ENCODE measurements at places on chromosomes 6 and 20. TPM values are rescaled to one million over a fixed set of nuclear protein-coding genes. Genes with fewer than 3 reads are reported as not detected.
A peak's percentile ranks its signal among the peaks of the same experiment; 100 is the strongest.

Gene TXLNB
- total RNA-seq, result 11.2 TPM

DNA sequence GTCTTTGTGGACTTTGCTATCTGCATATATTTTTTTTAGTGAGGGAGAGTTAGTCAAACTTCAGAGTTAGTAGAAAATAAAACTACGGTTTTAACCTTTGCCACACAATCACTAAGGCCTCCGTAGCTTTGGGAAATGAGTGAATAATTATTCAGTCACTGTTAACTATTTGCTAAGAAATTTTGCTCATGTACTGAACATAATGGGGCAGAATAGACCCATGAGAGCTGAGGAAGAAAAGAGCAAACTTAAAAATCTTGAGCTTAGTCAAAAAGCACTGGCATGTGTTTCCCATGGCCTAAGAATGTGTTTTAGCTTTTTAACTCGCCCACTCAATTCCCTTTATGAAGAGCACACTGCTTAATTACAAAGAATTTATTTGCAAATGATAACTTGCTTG, 60.4 kb upstream of the SUPT3H start:
- no peak overlapping the region for H3K4me3 ChIP-seq
- no peaks in the 10 kb centered on the region for H3K36me3 ChIP-seq
- no peak for DNase-seq
- peaks cover 3% of the 10 kb centered on the region for H3K27me3 ChIP-seq
- H3K4me1 ChIP-seq, result peaks cover 16% of the 10 kb centered on the region
- no peak overlapping the region for H3K27ac ChIP-seq

GRCh38 chr6:128149796-128150195, 248.9 kb upstream of the THEMIS start:
- no peaks in the 10 kb centered on the region for H3K4me1 ChIP-seq
- H3K36me3 ChIP-seq, result no peaks in the 10 kb centered on the region

DNA sequence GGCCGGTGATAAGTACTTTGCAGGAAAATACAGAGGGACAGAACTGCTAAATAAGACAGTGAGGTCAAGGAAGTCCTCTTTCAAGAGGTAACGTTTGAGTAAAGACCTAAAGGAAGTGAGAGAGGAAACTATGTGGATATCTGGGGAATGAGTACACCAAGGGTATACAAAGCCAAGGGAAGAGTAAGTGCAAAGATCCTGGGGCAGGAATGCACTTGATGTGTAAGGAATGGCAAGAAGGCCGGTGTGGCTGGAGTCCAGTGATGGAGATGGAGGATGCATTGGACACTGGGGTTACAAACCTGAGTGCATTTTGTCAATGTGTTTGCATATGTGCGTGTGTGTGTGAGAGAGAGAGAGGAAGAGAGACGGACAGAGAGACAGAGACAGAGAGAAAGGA, 32.1 kb upstream of the TGM2 start:
- H3K4me3 ChIP-seq, result no peak overlapping the region
- no peak for DNase-seq
- H3K27me3 ChIP-seq, result no peaks in the 10 kb centered on the region
- H3K27ac ChIP-seq, result no peak overlapping the region
- H3K4me1 ChIP-seq, result no peaks in the 10 kb centered on the region

DNA sequence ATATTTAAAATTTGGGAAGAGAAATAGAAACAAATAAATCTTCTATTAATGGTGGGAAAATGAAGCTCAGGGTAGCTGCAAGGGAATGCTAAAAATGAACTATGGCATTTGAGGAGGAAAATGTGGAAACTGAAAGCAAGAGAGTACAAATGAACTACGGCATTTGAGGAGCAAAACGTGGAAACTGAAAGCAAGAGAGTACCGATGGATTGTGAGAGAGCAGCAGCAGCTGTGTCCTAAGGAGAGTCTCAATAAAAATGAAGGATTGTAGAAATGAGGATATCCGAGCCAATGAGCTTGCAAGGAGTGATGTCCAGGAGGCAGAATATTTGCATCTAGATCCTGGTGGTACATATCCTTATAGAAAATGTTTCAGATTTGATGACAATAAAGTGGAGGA, 547.1 kb upstream of the ZNF337 start:
- no peaks in the 10 kb centered on the region for H3K36me3 ChIP-seq
- no peak for DNase-seq
- no peaks in the 10 kb centered on the region for H3K27me3 ChIP-seq
- H3K27ac ChIP-seq, result no peak overlapping the region

DNA sequence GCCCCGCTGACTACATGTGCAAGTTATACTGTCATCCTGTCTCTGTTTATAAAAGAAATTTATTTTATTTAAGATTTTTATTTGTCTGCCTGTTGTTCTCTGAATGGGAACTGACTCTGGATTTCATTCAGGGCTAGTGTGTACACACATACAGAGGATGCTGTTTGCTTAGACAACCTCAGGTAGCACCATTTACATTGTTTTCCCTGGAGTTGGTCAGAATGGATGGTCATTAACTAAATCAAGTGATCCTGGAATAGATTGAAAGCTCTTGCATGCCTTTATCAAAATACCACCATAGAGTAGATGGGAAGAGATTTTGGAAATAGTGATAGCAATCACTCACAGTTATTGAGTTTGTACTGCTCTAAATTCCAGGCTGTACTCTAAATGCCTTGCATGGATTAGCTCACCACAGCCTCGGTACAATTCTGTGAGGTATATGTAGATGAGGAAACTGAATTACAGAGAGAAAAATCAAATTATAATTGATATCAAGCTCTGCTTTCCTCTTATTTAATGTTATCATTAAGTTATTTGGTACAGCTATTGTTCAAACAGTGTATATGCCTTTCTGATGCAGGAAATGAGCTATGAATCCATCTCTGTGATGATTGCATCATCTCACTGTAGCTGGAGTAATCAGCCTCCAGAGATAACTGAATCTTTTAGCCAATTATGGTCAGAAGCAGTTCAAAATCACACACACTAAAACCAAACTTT, 51.9 kb downstream of the RNF217 start:
- DNase-seq, result no peak
- no peaks in the 10 kb centered on the region for H3K4me1 ChIP-seq
- no peak overlapping the region for H3K4me3 ChIP-seq
- no peaks in the 10 kb centered on the region for H3K27me3 ChIP-seq
- no peak overlapping the region for H3K27ac ChIP-seq

- no peak for DNase-seq
- H3K36me3 ChIP-seq, result no peaks in the 10 kb centered on the region
- H3K27ac ChIP-seq, result no peak overlapping the region
- H3K4me1 ChIP-seq, result no peaks in the 10 kb centered on the region
- no peaks in the 10 kb centered on the region for H3K27me3 ChIP-seq
Measured at GRCh38 chr6:96966100-96966499, 41.6 kb downstream of the KLHL32 start.

Gene ZBTB12
- total RNA-seq, result 1.9 TPM

Gene TREML2
- total RNA-seq, result 11.1 TPM

Gene MYB
- total RNA-seq, result 84.7 TPM

- no peaks in the 10 kb centered on the region for H3K27me3 ChIP-seq
- no peaks in the 10 kb centered on the region for H3K4me1 ChIP-seq
- DNase-seq, result no peak
- H3K36me3 ChIP-seq, result no peaks in the 10 kb centered on the region
- H3K4me3 ChIP-seq, result no peak overlapping the region
- H3K27ac ChIP-seq, result no peak overlapping the region
Measured at GRCh38 chr6:77686931-77687330, 34.1 kb downstream of the MEI4 start.

DNA sequence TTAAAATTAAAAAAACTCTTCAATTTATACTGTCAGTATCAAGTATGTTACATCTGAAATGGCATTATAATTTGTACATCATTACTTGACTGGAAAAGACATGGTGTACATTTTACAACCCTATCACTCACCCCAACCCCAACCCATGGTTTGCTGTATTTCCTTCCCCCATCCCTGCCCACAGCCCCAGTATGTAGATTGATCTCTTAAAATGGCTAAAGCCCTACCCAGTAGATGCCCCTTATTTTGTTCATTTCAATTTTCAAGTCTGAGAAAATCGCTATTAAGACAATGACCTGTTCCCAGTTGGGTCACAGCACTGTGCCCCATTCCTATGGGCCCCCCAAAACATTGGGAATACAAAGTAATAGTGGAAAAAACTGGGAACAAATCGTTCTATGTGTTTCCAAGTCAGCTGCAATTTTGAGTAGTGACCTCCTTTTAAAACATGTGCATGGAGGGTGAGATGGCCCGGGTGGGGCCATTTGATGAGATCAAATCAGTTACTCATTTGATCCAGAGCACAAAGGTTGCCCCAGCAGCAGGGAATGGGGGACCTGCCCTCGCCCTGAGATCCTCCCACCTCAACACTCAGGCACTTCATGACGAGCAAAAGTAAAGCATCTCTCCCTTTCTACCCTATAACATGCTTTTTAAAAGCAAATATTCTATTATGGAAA, 13.3 kb downstream of the EZR start:
- DNase-seq, result no peak
- H3K27me3 ChIP-seq, result no peaks in the 10 kb centered on the region
- peaks cover 9% of the 10 kb centered on the region for H3K36me3 ChIP-seq
- no peak overlapping the region for H3K4me3 ChIP-seq
- no peak overlapping the region for H3K27ac ChIP-seq
- H3K4me1 ChIP-seq, result peaks cover 43% of the 10 kb centered on the region

- peaks cover 12% of the 10 kb centered on the region for H3K4me1 ChIP-seq
- peaks cover 3% of the 10 kb centered on the region for H3K36me3 ChIP-seq
- no peaks in the 10 kb centered on the region for H3K27me3 ChIP-seq
- H3K27ac ChIP-seq, result no peak overlapping the region
Measured at GRCh38 chr20:34362502-34363061, 491 bp upstream of the ITCH start.

DNA sequence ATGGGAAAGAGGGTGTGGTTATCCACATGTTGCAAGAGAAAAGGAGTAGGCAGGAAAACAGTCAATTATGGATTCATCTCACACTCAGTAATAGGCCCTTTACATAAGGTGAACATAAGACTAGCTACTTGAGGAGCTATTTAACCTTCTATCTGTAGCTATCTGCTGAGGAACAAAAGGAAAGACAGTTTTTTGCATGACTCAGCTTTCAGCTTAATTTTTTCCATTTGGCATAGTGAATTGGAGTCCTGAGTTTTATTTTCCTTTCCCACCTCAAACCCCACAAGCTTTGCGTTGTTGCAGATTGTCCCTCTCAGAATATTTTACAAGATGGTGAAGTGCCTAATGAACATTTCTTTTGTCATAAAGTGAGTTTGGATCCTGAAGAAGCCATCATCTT, 32.4 kb downstream of the UBD start:
- no peaks in the 10 kb centered on the region for H3K36me3 ChIP-seq
- no peaks in the 10 kb centered on the region for H3K4me1 ChIP-seq
- H3K4me3 ChIP-seq, result no peak overlapping the region
- H3K27ac ChIP-seq, result no peak overlapping the region

DNA sequence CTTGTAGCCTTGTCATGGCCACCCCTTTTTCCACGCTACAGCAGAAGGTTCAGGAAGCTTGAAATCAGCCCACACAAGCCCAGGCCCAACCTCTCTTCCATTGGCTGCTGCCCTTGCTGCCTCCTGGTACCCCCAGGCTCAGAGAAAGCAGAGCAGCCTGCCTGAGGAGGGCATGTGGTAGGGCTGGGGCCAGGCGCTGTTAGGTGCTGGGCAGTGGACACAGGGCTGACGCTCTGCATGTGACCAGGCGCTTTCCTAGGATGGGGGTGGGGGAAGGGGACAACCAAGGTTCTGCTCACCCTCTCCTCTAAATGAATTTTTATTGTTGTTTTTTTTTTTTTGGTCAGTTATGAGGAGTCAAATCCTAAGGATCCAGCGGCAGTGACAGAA, 36.3 kb upstream of the ID1 start:
- H3K4me1 ChIP-seq, result peaks cover 62% of the 10 kb centered on the region
- H3K27me3 ChIP-seq, result no peaks in the 10 kb centered on the region
- H3K4me3 ChIP-seq, result no peak overlapping the region
- H3K36me3 ChIP-seq, result peaks cover 22% of the 10 kb centered on the region

GRCh38 chr6:153117986-153118879, 12.8 kb downstream of the RGS17 start:
- no peak overlapping the region for H3K27ac ChIP-seq
- H3K4me3 ChIP-seq, result no peak overlapping the region
- no peaks in the 10 kb centered on the region for H3K27me3 ChIP-seq

- no peaks in the 10 kb centered on the region for H3K27me3 ChIP-seq
- no peak for DNase-seq
- no peaks in the 10 kb centered on the region for H3K4me1 ChIP-seq
- peak overlapping the region; percentile 52 for H3K27ac ChIP-seq
Measured at GRCh38 chr6:158847012-158847529, 27.9 kb upstream of the EZR start.

GRCh38 chr20:51404297-51405060, 138.0 kb downstream of the NFATC2 start:
- H3K36me3 ChIP-seq, result no peaks in the 10 kb centered on the region
- H3K27me3 ChIP-seq, result no peaks in the 10 kb centered on the region
- no peak for DNase-seq
- no peak overlapping the region for H3K27ac ChIP-seq
- H3K4me1 ChIP-seq, result peaks cover 20% of the 10 kb centered on the region
- no peak overlapping the region for H3K4me3 ChIP-seq

- no peaks in the 10 kb centered on the region for H3K4me1 ChIP-seq
- H3K27me3 ChIP-seq, result no peaks in the 10 kb centered on the region
- no peak overlapping the region for H3K4me3 ChIP-seq
Measured at GRCh38 chr6:53767941-53768340, 26.9 kb upstream of the LRRC1 start.

- no peak overlapping the region for H3K4me3 ChIP-seq
- no peaks in the 10 kb centered on the region for H3K36me3 ChIP-seq
- H3K4me1 ChIP-seq, result no peaks in the 10 kb centered on the region
- H3K27me3 ChIP-seq, result peaks cover 4% of the 10 kb centered on the region
- DNase-seq, result no peak
- no peak overlapping the region for H3K27ac ChIP-seq
Measured at GRCh38 chr20:56957737-56958553, 308.5 kb downstream of the BMP7 start.

Measured in thymus (tissue), 14 donors.